Left lung (tissue), 14 donors: ENCODE measurements at places on chromosomes 2 and 18. TPM values are rescaled to one million over a fixed set of nuclear protein-coding genes. Genes with fewer than 3 reads are reported as not detected.

- DNase-seq = no peak
These were observed 51.6 kb downstream of the SRBD1 start for GRCh38 chr2:45559436-45559835.

DNA sequence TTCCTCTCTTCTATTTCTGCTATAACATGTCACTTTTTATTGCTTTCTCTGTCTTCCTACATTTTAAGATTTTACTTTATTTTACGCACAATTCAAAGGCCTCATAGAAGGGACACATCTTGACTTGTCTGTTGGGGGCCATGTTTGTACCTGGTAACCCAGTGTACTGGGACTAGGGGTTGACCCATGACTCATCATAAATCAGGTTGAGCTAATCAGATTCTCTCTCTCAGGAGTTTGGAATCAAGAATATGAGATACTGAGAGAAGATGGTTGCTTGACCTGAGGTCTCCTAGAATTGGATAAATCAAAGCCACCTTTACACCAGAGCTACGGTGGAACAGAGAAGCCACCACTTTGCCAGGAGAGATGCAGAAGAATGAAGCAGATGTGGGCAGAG lies 153.0 kb downstream of the UXS1 start:
- DNase-seq = no peak

- no peak for DNase-seq
These were observed 15.7 kb upstream of the ACVR2A start for GRCh38 chr2:147829106-147829505.

DNA sequence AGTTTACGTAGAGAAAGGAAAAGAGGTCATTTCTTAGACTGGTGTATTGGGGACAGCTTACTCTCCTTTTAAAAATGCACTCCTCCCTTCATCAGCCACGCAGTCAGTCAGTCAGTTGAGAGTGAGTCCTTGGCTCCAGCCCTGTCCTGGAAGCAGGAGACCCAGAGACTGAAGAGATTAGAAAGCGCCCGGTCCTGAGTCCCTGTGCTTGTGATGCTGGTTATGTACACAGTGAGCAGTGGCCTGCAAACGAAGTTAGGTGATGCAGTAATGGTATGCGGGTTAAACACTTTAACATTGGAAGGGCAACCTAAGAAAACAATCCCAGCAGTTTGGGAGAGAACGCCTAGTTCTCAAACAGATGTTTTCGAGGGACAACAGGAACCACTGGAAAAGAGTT lies 6.3 kb upstream of the ASB1 start:
- DNase-seq = no peak

DNA sequence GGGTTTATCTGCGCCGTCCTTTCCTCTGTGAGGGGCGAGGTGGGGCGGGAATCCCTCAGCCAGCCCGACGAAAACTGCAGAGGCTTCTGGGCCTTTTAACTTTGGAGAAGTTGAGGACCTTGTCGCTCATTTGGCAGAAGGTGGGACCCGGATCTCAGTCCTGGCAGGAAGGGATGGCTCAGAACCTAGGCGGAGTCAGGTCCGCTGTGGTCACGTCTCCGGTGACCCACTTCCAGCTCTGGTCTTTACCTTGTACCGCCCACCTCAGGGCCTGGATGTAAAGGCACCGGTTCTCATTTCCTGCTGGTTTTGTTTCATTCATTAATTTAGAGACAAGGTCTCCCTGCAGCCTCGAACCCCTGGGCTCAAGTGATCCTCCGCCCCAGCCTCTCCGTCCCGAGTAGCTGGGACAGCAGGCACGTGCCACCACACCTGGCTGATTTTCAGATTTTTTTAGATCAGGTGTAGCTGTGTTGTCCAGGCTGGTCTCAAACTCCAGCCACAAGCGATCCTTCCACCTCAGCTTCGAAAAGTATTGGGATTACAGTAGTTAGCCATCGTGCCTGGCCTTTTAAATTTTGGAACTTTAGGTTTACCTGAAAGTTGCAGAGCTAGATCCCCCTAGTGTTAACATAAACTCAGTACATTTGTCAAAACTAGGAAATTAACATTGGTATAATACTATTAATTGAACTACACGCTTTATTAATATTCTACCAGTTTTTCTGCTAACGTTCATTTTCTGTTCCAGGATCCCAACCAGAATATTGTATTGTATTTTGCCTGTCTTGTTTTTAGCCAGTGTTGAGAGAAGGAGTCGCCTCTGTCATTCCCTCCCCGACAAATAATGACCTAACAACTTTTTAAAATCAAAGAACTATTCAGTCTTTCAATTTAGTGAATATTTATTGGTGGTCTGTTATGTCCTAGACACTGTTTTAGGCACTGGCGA lies 852 bp downstream of the POLI start:
- DNase-seq = peak; percentile 58

- DNase-seq = no peak
These were observed 303.6 kb downstream of the NDUFA10 start for GRCh38 chr2:239721531-239721930.

DNA sequence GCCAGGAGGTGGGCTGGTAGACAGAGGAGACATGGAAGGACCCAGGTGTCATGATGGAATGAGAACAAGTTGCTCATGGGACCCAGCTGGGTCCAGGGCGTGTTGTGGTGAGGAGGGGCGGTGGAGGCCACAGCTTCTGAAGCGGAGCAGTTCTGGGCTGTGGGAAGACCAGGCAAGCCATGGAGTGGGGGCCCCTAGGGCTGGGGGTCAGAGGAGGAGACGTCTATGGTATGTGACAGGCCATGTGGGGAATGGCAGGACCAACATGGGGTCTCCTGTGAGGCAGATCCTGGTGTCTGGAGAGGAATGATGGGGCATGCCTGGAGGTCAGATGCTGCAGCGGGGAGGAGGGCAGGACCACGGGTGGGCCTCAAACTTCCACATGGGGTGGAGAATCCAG lies 16.9 kb downstream of the MYO7B start:
- no peak for DNase-seq

Gene MYL1
- not detected for polyA plus RNA-seq

Gene REG1A
- polyA plus RNA-seq = not detected

Gene HOXD11
- 0.25 TPM for polyA plus RNA-seq

Gene PLGLB1
- polyA plus RNA-seq = 17.9 TPM
